NK-92 treated with Interleukin-12 subunit alpha and Interleukin-12 subunit beta, amount 100 ng/mL, for 24 hours (cell line): ENCODE measurements at places on chromosomes 7 and 10.

DNA sequence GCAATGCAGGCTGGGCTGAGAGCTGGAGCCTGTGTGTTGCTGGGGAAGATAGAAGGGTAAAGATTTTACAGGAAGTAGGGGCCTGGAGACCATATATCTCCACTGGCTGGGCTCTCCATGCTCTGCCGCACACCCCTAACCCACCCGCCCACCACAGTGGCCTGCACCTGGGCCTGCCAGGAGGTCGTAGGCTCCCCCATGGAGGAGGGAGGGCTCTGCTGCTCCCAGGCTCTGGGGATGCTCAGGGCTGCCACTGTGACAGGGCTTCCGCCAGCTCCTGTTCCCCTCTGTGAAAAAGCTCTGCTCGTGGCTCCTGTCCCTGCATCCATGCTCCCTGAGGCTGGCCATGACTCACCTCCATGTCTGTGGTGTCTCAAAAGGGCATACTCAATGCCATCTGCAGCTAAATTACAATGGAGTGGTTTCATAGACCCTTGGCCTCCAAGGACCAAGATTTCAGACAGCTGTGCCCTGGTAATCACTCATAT, 106.0 kb downstream of the CXCL12 start:
- no peak for DNase-seq

GRCh38 chr7:7966141-7966734, 2.4 kb upstream of the GLCCI1 start:
- no peak for DNase-seq

- no peak for DNase-seq
Measured at GRCh38 chr7:135509589-135509838, 388 bp downstream of the CNOT4 start.

DNA sequence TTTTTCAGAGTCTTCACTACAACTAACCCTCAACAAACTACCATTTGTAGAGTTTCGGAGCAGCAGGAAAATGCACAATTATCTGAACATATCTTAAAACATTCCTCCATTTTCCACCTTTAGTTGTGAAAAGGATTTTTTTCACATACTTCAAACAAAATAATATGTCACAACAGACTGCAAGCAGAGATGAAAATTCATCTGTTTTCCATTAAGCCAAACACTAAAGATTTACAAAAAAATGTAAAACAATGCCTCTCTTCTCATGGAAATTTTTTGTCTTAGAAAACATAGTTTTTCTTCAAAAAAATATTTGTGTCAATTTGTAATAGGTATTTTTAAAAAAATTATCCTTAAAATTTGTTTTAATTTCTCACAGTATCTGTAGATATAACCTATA, 98.9 kb downstream of the ARHGAP12 start:
- no peak for DNase-seq

DNA sequence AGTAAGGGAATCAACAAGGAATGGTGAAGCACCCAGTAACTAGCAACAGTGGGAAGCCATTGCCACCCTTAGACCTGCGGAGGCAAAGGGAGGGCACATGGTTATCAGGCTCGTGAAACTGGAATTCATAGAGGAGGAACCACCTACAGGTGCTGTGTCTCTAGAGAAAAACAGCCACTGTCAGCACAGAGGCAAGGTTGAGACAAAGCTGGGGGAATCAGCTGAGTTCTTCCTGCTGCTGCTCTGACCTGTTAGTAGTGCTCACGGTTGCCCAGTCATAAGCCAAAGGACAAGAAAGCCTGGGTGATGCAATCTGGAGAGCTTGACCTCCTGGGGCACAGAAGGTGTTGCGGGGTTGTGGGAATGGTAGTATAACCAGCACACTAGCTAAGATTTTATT, 110.1 kb downstream of the TPST1 start:
- DNase-seq: no peak

- no peak for DNase-seq
Measured at GRCh38 chr7:121195874-121196273, 132.9 kb upstream of the WNT16 start.

DNA sequence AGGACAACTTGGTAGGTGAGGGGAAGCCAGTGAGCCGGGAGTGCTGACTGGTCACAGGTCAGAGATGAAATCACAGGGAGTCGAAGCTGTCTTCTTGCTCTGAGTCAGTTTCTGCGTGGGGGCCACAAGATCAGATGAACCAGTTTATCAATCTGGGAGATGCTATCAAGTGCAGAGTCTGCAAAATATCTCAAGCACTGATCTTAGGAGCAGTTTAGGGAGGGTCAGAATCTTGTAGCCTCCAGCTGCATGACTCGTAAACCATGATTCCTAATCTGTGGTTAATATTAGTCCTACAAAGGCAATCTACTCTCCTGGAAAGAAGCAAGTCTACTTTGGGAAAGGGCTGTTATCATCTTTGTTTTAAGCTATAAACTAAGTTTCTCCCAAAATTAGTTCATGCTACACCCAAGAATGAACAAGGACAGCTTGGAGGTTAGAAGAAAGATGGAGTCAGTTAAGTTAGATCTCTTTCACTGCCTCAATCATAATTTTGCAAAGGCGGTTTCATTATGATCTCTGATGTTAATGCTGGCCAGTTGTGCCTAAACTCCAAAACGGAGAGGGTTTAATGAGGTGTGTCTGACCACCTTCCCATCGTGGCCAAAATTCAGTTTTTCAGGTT, 8.4 kb upstream of the LMOD2 start:
- DNase-seq: no peak

GRCh38 chr10:23067939-23068775, 27.2 kb upstream of the MSRB2 start:
- DNase-seq: peak; percentile 4

- no peak for DNase-seq
Measured at GRCh38 chr7:29806208-29806994, at the start of gene WIPF3. Gene WIPF3, plus strand, starts transcription at chr7:29806508. Its CDS starts 28,217 bp downstream, at chr7:29834725.

DNA sequence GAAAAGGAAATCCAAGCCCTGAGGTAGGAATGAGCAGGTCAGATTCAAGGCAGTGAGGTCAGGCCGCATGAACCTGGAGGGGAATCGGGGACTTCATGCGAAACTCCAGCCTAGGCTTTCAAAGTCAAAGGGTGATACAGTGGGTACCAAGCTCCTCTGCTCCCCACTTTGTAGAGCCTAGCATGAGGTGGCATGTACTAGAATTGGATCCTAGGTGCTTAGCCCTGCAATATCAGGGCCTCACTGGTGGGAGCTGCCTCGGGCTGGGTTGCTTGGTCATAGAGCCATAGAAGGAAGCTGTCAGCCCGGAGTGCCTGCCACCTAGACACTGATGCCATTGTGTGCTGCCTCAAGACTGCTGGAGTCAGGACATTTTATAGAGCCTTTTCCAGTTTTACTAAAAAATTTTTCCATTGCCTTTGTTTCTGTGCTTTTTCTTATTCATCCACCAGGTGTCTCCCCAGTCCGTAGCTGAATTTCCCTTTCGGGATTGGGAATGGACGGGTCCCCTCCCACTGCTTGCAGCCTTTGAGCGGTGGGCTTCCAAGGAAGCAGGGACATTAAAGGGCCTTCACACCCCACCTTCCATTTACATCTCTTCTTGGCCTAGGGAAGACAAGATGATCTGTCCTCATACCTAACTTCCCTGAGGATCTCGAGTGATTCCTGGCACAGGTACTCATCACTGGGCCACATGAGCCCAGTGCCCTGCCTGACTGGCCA, 5.5 kb upstream of the LZTS2 start:
- no peak for DNase-seq
